Stimulated activated CD8-positive, alpha-beta memory T cell treated with anti-CD3 and anti-CD28 coated beads, Interleukin-7, amount 100 ng/mL, for 24 hours (primary cell): ENCODE measurements at places on chromosomes 12 and 14.

- no peak for DNase-seq
These were observed 429.4 kb downstream of the ZFP36L1 start for GRCh38 chr14:68363466-68363842.

GRCh38 chr12:120264904-120265472, 542 bp downstream of the PXN start:
- no peak for DNase-seq

DNA sequence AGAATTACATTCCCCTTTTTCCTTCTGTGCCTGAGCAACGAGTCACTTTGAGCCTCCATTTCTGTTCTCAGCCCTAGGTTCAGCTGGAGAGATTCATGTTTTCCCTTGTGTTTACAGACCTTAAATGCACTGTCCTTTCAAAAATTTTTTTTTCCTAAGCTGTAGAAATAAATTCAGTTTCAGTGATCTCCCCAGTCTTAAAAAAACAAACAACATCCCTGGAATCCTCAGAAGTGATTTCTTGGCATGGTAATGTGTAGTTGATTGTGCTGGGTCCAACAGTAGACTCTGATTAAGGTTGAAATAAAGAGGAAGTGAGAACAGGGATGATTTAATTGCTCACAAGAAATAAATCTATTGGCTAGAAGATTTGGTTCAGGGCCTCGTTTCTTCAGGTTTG, 89.3 kb downstream of the NTN4 start:
- no peak for DNase-seq

DNA sequence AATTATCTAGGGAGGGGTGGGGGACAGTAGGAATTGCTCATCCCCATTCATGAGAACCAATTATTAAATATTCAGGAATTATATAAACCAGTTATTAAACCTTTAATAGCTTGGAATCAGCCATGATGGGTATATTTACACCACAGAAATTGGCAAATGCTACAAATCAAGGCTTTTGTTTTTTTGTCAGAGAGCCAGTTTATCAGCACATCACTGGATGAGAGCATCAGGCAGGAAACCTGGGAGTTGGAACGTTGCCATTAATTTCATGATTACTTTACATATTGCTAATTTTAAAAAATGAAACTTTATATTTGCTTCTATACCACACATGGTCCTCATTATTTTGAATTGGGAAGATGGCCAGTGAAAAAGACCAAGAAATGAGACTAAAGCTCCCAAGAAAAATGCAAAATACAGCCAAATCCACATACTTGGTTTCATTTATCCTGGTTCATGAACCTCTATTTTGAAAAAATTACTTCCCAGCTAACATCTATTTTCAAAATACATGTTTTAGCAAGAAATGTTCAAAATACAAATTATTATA, 48.4 kb downstream of the ATL1 start:
- no peak for DNase-seq

DNA sequence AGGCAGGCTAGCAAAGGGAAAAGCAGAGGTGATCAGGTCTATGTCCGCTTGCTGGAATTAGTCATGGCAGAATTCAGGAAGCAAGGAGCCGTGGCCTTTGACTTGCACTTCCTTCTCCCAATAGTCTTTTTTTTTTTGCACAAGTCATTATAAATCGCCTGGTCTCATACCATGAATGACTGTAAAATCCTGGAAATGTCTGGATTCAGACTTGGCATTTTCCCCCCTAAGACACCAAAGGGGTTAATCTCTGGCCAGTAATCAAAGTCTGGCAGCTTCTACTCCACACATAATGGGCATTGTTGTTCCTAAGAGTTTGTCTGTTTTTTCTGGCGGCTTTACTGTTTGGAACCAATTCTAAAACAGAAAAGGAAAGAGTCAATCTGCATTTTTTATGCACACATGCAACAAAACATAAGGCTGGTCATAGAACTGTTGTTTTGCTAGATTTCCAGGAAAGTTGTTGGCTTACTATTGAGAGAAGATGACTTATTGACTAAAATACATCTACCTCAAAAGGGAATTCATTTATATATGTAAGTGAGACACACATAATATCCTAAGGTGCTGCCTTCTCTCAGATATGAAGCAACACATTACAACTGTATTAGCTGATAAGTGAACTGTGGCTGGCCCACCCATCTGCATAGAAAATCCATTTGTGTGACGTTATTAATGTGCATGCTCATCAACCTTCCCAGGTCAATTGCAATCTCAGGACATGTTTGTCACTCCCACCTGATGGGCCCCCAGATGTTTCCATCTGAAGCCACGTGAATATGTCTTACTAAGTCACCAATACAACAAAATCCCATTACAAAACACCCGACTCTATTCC, 157.3 kb downstream of the BTG1 start:
- no peak for DNase-seq

GRCh38 chr12:10018386-10018785, 8.0 kb downstream of the CLEC12B start:
- no peak for DNase-seq
